CD4-positive, alpha-beta T cell treated with Interferon alpha-2 for 1 hour (primary cell): ENCODE measurements at places on chromosomes 3 and 15.
A peak's percentile ranks its signal among the peaks of the same experiment; 100 is the strongest.

- DNase-seq = no peak
These were observed 56.0 kb upstream of the MME start for GRCh38 chr3:155024006-155024638.

- DNase-seq = no peak
These were observed 20.6 kb upstream of the TRAK1 start for GRCh38 chr3:42070524-42070923.

DNA sequence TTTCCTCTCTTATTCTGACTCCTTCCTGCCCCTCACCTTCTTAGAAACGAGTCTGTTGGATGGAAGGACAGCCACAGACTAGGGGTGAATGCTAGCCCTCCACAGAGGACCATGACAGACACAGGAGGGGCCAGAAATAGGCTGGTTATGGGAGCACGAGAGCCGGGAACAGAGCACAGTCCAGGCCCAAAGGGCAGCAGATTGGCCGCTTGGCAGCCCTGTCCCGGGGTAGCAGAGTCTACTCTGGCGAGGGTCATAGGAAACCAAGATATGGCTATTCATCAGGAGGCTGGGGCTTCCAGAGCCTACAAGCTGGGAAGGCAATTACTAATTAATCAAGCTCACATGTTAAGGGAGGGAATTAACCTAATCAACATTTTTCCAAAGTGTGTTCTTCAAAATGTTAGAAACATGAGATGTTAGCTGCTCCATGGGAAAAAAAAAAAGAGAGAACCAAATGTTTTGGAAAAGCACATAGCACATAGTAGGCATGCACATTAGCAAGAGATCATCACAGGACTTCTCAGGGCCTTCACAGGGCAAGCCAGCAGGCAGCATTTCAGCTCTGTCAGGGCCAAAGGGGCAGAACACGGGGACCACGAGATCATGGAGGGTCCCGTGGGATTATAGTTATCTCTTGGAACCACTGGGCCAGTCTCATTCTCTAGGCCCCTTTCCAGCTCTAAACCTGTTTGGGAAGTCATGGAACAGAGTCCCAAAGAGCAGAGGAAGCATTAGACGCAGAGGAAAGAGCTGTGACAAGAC is 13.3 kb downstream of the SEMA3G start:
- no peak for DNase-seq

- peak; percentile 79 for DNase-seq
These were observed 1.4 kb downstream of the HTD2 start for GRCh38 chr3:58307639-58308215.

DNA sequence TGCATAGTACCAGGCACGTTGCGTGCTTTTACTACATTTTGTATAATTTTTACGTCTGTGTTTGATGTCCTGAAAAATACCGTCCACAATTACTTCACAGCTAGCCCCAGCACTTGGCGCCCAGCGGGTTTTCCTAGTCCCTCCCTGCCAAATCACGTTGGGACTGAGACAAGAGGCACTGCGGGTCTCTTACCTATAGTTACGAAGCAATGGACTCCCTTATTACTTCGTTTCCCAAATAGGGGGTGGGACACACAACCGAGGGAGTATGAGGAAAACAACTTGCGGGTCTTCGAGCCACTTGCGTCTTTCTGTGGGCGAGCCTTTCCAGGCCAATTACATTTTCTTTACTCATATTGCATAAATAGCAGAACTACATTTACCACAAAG is 620 bp upstream of the CMSS1 start:
- DNase-seq = no peak

GRCh38 chr3:167940241-167940640 is 155.5 kb downstream of the GOLIM4 start:
- DNase-seq = no peak
